ENCODE measurements at places on chromosomes 13 and 19.

GRCh38 chr13:41919741-41920487 is 41.0 kb downstream of the VWA8 start:
- DNase-seq, result peak; percentile 5

GRCh38 chr13:20727856-20728255 is 24.4 kb downstream of the IL17D start:
- no peak for DNase-seq

DNA sequence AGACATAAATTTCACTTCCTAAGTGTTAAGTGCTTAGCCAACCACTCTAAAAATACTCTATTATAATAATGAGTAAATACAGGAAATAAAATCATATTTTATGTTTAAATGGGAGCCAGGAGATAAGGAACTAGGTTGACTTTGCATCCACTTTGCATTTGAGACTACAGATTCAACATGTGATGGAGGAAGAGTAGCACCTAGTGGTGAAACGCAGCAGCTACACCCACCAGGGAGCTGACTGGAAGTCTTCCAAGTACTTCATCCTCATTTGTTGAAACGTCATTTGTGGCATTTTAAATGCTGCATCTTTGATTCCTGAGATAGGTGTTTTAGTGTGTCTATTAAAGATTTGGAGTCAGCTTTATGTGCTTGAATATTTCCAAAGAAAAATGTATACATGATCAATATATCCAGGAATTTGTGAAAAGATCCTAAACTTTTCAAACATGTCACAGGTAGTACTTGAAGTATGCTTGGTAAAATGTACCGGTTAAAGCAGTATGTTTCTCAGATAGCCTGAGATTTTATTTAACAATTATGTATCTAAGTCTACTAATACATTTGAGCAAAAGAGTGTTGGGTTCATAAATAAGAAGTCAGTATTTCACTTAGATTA is 17.4 kb upstream of the KCTD12 start:
- DNase-seq, result peak; percentile 72

- no peak for DNase-seq
Measured at GRCh38 chr13:19772306-19772705, 10.4 kb downstream of the PSPC1 start.

DNA sequence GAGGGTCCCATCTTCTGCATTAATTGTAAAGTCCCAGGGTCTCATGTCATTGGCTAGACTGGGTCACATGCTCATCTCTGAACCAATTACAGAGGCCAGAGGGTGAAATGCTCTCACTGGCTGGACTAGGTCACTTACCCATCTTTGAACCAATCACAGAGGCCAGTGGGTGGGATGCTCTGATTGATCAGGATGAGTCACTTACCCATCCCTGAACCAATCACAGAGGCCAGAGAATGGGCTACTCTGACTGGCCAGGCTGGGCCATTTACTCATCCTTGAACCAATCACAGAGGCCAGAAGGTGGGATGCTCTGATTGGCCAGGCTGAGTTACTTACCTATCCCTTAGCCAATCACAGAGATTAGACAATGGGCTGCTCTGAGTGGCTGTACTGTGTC is 5.3 kb downstream of the MISP start:
- no peak for DNase-seq

DNA sequence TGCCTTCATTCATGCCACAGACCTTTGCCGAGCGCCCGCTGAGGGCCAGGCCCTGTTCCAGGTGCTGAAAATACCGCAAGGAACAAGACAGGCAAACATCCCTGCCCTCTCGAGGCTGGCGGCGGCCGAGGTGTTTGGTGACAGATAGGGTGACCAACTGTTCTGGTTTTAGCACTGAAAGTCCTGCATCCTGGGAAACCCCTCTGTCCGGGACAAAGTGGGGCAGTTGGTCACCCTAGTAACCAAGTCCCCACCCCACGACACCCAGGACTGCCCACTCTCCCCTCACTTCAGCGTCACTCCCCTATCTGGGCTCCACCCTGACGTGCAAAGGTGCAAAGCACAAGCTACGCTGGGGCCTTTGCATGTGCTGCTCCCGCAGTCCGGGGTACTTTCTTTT is 17.3 kb downstream of the ZBTB7A start:
- no peak for DNase-seq

DNA sequence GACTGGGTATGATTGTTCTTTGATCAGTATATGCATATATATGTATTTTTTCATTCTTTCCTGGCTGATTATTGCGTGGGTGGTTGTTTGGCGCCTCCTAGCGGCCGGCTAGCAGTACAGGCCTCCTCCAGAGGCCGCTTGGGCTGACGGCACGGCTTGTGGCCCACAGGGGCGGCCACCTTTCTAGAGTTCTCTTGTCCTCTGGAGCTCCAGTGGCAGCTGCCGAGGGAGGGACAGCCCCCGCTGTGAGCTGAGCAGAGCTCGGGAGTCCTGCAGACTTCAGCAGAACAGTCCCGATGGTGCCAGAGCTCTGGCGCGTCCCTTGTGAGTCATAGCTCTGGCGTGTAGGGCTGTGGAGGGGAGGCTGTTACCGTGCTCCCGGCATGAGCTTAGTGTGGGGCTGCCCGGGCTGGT is 22.5 kb upstream of the ZNF429 start:
- DNase-seq, result peak; percentile 58

DNA sequence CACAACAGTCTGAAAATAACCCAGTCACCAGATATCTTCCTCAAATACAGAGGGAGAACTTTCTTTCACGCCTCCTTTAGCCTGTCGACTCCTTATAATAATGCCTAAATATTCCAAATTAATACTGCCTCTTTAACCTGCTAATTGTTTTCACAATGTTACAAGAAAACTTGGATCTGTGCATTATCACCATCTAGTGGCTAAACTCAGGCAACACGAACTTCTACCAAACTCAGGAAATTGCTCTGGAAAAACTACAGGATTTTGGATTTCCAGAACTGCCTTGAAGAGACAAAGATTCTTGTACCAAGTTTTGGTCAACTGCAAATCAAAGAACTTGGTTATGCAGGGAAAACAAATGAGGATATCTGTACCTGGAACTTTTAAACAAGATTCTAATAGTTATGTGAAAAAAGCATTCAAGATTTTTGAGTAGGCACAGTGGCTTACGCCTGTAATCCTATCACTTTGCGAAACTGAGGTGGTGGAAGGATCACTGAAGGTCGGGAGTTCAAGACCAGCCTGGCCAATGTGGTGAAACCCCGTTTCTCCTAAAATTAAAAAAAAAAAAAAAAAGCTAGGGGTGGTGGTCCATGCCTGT is 10.8 kb downstream of the CLN5 start:
- DNase-seq, result peak; percentile 14
